ENCODE measurements at places on chromosomes 1 and 21. TPM values are rescaled to one million over a fixed set of nuclear protein-coding genes. Genes with fewer than 3 reads are reported as not detected.

Gene LMX1A
- 0.11 TPM for total RNA-seq

DNA sequence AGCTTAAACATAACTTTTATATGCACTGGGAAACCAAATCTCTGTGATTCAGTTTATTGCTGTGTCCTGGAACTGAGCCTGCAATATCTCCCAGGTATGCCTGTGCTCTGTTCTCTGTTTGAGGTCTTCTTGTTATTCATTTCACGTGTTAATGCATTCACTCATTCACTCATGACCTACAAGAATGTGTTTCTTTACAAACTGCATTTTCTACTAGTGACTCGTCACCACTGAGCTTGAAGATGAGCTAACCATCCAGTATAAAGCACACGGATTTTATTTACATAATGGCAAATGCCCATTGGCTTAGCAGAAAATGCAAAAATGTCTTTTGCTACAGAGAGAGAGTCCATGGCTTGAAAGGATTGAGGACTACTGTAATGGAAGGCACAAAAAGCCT is 75.0 kb upstream of the DUSP10 start:
- DNase-seq = no peak

DNA sequence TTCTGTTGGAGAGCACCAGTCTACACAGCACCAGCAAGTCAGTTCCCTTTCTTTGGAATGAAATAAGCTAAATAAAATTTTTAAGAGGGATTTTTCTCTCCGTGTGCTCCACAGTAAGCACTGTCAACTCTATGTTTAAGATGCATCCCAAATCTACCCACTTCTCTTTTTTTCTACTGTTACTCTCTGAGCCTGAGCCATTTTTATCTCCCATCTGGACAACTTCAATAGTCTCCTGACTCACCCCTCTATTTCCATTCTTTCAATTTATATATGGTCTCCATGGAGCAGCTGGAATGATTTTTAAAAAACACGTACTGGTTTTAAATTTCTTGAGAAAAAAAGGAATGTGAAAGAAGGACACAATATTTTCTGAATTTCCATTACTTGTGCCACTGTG is 24.7 kb upstream of the CCT8 start:
- no peak for DNase-seq

Gene CDA
- total RNA-seq = 2.0 TPM

Gene PRPF38A
- 20.5 TPM for total RNA-seq

DNA sequence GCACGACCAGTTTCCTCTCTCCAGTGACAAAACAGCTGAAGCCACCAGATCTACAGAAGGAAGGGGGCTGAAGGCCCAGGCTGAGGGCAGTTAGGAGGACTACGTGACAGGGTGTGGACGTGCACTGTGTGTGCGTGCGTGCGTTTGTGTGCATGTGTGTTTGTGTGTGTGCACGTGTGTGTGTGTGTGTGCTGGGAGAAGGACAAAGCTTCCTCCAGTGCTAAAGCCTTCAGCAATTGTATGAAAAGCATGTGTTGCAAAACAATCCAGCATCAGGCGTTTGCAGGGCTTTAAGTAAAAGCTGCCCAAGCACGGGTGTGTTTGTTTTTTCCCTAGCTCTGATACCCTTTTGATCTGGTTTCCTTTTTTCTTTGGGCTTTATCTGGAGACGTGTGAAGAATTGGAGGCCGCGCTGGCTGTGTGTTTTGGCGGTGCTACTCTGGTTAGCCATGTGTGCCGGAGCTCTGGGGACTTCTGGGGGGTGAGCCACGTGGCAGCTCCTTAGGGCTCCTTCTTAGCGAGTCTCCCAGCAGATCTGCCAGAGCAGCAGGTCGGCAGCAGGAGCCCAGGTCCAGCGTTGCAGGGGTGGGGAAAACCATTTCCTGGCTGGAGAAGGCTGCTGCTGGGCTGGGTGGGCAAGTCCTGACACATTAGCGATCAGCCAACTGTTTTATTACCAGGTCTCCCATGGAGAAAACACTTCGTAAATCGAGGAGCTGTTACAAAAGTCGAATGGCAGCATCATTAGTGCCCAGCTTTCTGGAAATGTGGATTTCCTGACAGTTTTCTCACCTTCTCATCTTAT is 73.4 kb downstream of the UCK2 start:
- no peak for DNase-seq

DNA sequence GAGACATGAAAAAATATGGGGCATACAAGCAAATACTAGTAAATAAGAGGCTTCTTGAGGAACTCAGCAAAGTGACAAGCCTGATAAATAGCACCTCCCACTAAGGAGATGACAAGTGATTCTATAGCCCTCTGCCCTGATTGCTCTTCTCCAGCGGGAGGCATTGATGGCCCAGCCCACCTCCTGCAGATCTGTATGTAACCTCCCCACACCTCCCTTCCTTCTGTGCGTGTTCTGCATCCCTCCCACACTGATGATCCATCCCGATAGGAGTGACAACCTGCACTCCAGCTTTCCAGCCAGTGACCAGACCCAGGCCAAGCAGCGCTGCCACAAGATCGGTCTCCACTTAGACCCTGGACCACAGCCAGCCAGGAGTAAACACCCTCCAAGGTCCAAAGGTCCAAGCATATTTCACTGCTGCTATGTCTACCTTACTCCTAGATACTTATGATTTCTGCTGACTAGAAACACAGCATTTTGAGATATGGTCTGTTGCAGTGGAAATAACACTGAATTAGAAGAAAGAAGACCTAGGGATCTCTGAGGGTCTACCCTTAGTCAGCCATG is 176.1 kb downstream of the BRINP2 start:
- DNase-seq = no peak

Gene APCS
- not detected for total RNA-seq

DNA sequence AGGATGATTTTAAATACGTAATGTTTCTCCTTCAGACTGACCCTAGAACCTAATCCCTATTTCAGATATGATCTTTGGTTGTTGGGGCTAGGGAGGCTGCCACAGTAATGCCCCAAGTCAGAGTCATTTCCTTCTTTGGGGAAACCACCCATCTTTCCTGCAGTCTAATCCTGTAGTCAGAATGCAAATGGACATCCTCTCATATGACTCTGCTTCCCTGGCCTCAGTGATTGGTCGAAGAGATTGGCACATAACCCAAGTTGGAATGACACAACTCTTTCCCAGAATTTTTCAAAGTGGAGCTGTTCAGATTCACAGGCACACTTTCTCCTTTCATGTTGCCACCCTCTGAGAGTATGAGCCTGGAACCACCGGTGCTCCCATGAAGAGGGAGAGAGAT is 58.8 kb upstream of the ZNF644 start:
- no peak for DNase-seq

Gene S100A1
- 2,012 TPM for total RNA-seq

DNA sequence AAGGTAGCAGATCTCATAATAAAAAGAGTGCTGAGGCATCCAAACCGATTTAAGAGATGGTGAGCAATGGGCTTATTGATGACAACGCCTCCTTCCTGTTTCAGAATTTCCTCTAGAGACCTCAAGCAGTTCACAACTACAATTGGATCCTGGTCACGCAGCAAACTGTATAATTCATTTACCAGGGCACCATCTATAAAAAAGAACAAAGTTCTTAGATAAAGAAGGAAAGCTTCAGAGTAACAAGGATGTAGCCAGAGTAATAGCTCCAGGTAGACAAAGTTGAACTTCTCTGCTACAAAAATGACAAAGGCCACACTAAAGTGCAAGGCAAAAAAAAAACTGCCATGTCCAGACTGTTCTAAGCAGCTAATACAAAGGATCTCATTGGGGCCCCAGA is 3.4 kb downstream of the AP4B1 start:
- no peak for DNase-seq

GRCh38 chr1:248850124-248850523 is 8.8 kb downstream of the ZNF692 start:
- no peak for DNase-seq

Gene VHLL
- total RNA-seq = not detected

- no peak for DNase-seq
Measured at GRCh38 chr1:227938911-227939790, 8.6 kb downstream of the WNT9A start.

Gene PLA2G2A
- total RNA-seq = 69.0 TPM

Gene TMEM200B
- total RNA-seq = 1.6 TPM

- DNase-seq = no peak
Measured at GRCh38 chr21:43995521-43996105, 16.5 kb upstream of the TRAPPC10 start.

GRCh38 chr1:110241516-110241915 is 31.4 kb downstream of the KCNC4 start:
- no peak for DNase-seq

DNA sequence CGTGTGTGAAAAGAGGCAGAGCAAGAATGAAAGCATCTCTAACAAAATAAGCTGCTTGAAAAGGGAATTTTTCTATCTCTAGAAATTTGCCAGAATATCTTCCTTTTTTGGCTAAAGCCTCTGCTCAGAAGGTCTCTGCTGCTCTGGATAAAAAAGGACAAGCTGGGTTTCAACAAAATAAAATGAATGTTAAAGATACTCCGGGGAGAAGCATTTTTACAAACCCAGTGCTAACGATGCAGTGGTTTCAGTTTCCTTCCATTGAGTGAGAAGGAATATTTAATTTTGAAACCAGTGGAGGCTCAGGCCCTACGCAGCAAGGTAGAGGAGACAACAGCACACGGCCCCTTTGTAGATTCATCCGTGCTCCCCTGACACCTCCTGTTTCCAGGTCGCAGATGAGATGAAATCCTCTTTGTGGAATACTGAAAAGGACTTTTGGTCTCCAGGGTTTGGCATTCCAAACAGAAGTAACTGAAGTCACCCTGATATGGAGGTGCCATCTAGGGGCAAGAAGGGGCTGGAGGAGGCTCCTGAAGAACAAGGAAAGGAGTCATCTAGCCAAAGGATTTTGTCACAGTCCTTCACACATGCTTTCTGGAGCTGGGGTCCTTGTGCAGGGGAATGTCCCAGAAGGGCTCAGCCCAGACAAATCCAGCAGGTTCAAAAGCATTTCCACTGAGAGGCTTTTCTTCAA is 65.7 kb upstream of the SYT6 start:
- DNase-seq = no peak

GRCh38 chr1:110581682-110582145 is 24.4 kb downstream of the KCNA2 start:
- no peak for DNase-seq

DNA sequence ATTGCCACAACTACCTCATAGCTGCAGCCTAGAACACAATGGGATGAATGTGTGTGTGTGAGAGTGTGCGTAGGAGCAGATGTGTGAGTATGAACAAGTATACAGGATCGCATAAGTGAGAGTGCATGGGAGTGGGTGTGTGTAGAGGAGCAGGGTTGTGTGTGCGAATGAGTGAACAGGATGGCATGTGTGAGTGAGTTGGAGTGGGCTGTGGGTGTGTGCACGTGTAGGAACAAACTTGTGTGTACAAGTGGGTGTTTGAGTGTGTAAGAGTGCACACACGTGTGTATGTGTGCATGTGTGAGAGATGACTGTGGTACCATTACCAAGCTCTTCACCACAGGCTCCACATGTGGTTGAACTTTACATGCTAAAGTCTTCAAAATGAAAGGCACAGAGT is 175.4 kb upstream of the EDN2 start:
- DNase-seq = no peak

Gene AVPR1B
- total RNA-seq = not detected

- no peak for DNase-seq
Measured at GRCh38 chr1:43598622-43599021, 51.3 kb upstream of the KDM4A start.

Gene CFAP45
- 1.1 TPM for total RNA-seq

Gene AMPD1
- total RNA-seq = not detected

GRCh38 chr21:33022828-33023573 is 2.7 kb upstream of the OLIG2 start:
- DNase-seq = no peak

Gene BEST4
- 0.11 TPM for total RNA-seq

DNA sequence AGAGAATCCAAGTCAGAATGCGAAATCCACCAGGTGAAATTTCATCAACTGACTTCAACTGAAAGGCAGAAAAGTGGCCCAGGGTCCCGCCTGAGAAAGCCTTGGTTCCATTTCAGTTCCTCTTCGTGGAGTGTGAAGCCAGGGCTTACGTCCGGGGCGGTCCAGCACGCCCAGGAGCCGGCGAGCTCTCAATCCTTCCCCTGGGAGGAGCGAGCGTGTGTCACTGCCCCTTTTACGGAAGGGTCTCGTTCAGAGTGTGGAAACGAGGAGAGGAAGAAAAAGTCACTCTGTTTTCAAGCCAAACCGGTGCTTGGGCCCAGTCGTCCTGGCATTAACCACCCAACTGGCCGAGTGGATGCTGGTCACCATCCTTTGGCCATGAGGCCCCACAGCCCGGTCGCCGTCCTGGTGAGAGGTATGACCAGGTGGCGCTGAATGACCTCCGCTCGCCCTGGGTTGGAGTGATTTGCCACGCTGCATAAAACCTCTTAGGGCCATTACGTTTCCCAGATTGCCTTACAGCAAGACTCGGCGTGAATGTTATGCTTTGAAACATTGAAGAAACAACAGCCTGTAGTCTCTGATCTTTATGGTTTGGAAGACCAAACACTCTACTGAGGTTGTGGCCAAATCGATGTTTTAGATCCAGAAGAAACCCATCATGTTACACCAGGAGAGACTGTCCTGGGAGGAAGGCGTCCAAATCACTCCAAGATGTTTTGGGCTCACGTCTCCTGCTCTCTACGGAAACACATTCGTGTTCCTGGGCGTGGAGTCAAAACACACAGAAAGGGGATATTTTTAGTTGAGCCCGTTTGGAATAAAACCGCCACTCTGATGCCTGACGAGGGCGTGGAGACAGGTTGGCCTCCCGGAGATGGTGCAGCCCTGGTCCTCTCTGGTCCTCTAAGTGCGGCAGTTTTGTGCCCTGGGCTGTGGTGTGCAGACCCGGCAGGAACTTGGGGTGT is 93.6 kb upstream of the ACTRT2 start:
- DNase-seq = no peak

Gene FCMR
- total RNA-seq = 3.3 TPM

DNA sequence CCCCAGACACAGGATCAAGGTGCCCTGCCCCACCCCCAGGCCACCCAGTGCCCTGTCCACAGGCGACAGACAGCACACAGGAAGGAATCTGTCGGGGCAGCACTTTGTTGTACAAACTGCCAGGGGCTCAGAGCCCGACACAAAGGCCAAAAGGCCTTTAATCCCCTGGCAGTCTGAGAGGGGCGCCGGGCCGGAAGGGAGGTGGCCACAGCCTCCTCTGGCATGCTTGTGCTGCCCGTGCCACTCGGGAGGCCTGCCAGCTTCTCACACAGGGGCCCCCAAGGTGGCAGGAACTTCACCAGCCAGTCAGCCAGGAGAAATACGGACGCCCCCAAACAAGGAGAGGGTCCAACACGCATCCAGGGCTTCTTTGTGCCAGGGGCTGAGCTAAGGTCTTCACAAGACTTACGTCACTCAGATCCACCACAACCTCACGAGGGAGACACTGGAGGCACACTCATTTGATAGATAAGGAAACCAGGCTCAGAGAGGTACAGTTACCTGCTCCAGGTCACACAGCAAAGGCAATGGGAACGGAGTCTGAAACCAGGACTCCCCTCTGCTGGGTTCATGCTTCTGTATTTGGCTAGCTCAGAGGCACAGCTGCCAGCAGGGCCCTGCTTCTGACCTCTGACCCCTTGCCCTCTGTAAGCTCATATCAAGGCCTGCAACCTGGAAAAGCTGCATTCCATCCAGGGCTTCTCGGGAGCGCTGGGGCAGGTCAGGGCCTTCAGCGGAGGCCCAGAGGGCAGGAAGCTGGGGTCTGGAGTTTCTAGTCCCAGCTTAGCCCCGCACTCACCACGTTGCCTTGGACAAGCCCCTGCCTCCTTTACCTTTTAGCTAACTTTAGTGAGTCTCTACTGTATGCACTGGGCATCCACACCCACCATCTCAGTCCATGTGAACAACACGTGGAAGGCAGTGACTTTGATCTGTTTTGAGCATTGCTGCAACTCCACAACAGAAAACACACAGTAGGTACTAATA is 34.8 kb downstream of the HSPG2 start:
- no peak for DNase-seq

Data from left ventricle myocardium inferior (tissue), 1 donor.